D341Med (cell line): ENCODE measurements at places on chromosomes 5 and 9.

GRCh38 chr5:62786099-62786498, 207.5 kb downstream of the LRRC70 start:
- no peak for DNase-seq

DNA sequence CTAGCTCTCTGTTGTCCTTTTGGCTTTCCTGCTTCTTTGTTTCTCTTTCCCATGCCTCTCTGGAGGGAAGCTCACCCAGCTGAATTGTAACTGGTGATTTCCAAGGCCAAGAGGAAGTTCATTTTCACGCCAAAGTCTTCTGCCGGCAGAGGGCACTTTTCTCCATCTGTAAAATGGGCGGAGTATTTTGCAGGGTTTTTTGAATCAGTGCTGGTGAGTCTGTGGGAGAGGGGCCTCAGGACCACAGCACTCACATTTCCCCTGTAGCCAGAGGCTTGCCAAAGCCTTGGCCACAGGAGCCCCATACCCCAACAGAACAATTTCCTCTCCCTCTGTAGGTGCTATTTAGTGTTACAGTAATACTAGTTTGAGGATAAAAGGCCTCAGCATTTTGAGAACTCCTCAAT, 42.3 kb upstream of the MATR3 start:
- DNase-seq = no peak

DNA sequence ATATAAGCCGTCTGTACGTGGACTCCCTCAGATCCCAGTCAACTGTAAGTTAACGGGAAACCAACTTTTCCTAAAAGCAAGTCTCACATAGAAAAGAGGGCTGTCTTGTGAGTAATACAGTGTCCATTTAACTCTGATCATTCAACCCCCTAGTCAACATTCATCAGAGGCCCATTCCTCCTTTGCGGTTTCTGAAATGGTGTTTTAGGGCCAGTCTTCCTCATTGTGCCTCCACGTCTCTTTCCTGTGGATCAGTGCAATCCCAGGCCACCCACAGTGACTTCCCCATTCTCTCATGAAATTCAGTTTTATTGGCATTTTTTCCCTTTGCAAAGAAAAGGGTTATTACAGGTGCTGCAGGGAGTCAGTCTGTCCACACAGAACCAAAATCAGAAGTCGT, 261.8 kb downstream of the NR3C1 start:
- DNase-seq = no peak

DNA sequence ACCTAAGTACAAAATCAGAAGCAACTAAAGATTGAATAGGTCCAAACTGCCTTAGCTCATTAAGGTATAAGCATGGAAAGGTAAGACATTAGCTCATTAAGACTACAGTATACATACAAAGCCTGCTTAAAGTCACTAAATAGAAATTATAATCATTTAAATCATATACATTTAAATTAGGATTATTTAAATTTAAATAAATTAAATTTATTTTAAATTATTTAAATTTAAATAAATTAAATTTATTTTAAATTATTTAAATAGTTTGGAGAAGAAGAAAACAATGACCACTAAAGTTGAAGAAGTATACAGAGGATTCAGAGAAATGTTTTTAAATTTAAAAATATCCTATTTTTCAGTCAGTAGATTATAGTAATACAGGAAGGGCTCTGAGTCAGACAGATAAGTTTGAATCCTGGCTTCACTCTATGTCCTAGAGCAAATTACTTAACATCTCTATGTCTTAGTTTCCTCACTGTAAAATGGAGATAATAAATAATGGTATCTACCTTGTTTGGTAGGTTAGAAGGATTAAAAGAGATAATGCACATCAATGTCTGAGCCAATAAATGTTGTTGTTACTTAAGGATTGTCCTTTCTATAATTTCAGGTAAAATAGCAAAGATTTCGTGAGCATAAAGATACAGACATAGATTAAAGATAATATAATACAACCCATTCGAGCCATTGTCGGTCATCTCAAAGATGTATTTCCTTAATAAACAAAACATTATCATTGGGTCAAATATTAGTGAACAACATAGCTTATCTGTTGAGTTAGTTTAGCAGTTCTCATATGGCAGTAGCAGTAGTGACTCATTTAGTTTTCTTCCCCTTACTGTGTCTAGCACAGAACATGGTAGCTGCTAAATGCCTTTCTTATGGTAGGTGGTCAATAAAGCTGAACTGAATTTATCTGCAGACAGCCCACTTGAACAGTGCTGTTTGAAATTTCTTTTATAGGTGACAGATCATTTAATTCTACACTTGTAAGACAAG, 100.6 kb downstream of the KIAA0825 start:
- DNase-seq = no peak

GRCh38 chr5:173288632-173289031, 39.6 kb downstream of the STC2 start:
- no peak for DNase-seq

DNA sequence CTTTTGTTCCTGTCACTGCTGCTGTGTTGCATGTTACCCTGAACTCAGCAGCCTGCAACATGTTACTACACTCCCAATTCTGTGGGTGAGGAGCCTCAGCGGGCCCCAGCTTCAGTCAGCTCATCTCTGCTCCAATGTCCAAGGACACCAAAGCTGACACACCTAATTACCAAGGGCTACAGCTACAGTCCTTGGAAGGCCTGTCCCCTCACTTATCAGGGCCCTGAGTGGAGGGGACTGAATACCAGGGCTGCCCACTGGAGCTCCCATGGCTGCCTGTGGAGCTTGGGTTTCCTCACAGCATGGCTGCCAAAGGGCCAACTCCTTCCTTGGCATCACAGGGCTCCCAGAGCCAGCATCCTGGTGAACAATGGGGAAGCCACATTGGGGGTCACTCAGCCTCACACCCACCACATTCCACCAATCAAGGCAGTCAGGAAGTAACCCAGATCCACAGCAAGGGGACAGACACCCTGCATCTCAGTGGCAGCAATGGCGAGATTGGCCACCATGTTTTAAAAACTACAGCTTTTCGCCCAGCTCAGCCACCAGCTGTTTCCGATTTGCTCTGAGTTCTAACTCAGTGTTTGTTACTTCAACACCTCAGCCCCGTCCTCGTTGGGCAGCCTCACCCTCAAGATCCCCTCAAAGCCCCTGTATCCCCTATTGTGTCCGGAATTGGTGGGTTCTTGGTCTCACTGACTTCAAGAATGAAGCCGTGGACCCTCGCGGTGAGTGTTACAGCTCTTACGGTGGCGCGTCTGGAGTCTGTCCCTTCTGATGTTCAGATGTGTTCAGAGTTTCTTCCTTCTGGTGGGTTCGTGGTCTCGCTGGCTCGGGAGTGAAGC, 18.9 kb downstream of the SEMA4D start:
- DNase-seq = no peak

DNA sequence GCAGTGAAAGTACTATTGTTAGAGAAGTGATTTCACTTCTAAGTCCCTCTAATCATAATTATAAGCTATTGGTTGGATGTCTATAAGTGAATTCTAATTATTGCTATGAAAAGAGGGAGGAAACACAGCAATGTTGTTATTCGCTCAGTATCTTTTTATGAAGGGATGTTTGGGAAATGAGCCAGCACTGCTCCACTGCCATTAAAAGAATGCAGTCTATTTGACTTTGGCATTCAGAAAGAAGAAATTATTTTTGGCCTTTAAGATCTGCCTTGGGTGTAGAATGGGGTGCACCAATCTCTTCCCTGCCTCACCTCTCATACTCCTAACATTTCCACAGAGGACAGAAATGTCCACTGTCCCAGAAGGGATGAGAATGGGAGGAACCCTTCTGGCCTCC, 332.0 kb downstream of the SPATA31D1 start:
- no peak for DNase-seq

GRCh38 chr5:92147798-92148197, 764.7 kb upstream of the ARRDC3 start:
- no peak for DNase-seq

GRCh38 chr9:94642501-94642900, 3.2 kb upstream of the FBP1 start:
- no peak for DNase-seq
